ENCODE measurements at places on chromosomes 12 and 14.

DNA sequence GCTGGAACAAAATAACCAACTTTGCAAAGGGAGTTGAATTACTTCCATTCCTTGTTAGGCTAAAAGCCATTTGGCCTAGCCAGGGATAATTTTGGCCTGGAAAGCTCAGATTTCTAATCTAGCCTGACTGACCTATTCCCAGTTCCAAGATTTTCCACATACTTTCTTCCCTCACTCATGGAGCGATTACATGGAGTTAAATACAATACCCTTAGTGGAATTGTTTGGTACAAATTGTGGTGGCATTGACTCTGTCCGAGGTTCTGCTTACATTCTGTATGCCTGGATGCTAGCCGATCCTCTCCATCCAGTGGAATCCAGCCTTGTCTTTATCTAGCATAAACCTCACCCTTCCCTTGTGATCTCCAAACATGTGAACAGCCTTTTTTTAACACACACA is 965.1 kb downstream of the DIO2 start:
- DNase-seq = no peak

DNA sequence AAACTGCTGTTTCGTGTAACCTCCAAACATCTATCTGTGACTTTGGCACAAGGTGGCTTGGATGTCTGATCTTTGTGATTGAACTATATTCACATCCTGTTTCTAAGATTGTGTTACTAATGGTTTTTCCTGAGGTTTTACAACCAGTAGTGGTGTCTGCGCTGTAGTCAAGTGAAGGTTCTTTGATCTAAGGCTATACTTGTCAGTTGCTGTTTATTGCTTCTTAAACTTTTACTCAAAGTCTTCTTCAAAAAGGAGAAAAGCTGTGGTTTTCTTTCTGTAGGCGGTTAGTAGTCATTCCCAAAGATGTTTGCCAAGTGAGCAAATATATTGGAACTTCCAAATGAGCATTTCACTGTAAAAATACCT is 12.3 kb upstream of the CALM1 start:
- DNase-seq = peak; percentile 72

GRCh38 chr14:60482743-60483142 is 3.1 kb downstream of the C14orf39 start:
- no peak for DNase-seq

DNA sequence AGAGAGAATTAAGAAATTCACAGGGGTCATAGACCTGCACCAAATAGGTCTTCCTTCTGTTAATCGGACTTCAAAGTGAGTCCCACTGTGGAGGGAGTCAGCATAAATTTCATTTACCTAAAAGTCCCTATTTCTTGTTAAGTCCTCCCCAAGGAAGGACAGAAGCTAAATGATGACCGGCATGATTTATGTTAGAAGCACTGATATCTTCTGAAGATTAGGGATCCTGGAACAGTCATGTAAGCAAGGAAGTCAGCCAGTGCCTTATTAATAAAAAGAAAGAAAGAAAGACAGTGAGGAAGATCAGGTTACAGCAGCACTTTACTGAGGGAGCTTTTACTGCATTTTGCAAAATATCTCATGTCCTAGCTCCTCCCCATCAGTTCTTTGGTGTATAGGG is 287.5 kb downstream of the FOXG1 start:
- no peak for DNase-seq

GRCh38 chr14:105374389-105374788 is 23.9 kb upstream of the TEX22 start:
- no peak for DNase-seq

DNA sequence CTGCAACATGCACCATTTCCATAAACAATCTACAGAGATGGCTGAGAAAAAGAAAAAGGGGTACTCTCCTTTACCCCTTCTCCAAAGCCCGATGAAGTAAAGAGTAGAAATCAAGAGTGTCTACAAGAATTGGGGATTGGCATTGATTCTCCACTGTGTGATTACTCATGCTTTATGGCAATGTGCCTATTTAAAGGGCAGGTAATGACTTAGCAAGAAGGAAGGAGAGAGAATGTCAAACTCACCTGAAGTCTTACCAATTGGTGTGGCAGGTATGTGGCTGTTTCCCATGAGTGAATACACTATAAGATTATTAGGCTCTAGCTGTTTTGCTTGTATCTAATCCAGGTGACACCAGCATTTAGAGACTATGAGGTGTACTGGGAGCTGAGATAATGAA is 275.3 kb downstream of the CCER1 start:
- no peak for DNase-seq

DNA sequence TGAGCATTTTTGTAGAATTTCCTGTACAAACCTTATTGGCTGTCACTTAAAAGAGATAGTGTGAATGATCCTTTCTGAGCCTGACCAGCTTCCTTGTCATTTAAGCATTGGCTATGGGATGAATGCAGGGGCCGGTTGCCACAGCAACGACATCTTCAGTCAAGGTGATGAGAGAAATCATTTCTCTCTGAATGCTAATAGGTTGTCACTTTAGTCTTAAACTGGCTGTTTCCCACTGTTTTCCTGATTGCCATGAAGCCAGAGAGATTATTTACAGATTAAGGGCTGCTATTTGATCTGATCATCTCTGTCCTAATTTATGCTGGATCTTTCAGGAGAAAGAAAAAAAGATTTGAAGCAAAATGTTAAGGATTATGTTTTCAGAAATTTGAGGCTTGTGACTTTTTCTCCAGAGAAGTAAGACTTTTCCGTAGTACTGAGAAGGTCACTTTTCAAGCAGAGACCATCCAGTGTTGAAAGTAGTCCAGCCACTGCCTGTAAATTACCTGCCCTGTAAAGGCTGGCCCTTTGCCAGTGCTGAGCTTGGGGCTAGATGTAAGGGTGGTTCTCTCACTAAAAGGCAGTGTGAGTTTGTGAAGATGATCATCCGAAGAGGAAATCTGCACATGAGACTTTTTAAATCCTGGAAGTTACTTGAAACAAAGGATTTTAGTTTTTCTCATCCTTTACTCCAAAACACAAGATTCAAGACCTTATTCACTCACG is 235.6 kb downstream of the DACT1 start:
- no peak for DNase-seq

DNA sequence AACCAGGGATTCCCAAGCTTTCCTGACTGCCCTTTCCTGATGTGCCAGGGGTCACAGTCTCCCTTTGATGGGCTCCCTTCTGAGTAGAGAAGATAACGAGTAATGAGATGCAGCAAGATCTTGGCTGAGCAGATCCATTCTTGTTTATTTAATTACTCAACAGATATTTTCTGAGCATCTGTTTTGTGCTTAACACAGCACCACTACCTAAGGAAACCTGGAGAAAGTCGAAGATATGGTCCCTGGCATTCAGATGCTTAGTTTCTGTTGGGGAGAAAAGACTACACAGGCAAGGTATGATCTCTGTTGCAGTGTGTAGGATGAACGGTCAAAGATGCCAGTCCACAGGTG is 3.9 kb downstream of the AJUBA start:
- no peak for DNase-seq

DNA sequence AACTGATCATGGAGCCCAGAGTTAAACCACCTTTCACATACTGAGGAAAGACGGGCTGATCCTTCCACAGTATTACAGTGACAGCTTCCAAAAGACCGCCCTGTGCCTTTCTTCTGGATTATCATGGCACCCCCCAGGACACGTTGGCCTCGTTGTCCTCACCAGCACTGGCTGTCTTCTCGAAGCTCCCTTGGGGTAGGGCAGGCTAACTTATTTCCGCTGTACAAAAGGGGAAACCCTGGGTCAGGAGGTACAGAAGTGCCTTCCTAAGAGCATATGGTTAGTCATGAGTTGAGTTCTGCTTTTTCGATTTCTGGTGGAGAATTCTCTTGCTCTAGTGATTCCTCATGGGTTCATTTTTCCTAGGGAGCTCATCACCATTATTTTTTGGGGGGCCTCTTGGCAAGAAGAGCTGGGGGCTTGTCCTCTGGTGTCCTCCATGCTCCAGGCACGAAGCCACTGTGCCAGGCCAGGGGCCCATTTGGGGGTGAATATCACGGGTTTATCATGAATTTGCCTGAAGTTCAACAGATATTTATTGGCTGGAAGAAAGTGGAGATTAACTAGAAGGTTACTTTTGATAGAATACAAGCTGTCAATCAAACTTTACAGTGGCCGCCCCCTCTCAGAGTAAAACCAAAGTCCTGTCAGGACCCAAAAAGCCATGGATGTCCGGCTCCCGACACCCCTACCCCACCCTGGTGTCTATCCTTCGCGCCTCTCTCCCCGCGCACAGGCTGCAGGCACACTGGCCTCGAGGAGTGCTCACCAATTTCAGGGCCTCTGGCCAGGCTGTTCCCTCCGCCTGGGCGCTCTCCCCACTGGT is 8.8 kb upstream of the TRAF3 start:
- DNase-seq = peak; percentile 25

GRCh38 chr12:116959845-116960514 is 49.2 kb downstream of the FBXW8 start:
- no peak for DNase-seq
